IMR-90 (cell line): ENCODE measurements at places on chromosomes 2 and 18.

GRCh38 chr2:237920673-237921072 lies 46.1 kb upstream of the UBE2F start:
- peak; percentile 25 for DNase-seq

- no peak for DNase-seq
Observed at GRCh38 chr2:148978706-148979105, 59.8 kb upstream of the LYPD6B start.

DNA sequence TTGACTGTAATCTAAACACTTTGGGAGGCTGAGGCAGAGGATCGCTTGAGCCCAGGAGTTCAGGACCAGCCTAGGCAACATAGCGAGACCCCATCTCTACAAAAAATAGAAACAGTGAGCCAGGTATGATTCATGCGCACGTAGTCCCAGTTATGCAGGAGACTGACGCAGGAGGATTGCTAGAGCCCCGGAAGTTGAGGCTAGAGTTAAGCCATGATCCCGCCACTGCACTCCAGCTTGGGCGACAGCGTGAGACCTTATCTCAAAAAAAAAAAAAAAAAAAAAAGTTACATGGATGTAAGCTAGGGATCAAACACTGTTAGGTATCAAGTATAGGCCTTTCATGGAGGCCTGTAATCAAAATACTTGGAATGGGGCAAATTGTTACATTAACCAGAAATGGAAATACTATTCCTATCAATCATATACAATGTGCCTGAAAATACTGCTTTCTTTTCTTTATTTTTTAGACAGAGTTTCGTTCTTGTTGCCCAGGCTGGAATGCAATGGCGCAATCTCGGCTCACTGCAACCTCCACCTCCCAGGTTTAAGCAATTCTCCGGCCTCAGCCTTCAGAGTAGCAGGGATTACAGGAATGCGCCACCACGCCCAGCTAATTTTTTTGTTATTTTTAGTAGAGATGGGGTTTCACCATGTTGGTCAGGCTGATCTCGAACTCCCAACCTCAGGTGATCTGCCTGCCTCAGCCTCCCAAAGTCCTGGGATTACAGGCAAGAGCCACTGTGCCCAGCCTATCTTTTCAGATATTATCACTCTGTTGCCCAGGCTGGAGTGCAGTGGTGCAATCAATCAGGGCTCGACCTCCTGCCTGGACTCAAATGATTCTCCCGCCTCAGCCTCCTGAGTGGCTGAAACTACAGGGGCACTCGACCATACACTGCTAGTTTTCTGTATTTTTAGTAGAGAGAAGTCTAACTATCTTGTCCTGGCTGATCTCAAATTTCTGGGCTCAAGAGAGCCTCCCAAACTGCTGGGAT lies 27.2 kb downstream of the XPO1 start:
- DNase-seq, result no peak

DNA sequence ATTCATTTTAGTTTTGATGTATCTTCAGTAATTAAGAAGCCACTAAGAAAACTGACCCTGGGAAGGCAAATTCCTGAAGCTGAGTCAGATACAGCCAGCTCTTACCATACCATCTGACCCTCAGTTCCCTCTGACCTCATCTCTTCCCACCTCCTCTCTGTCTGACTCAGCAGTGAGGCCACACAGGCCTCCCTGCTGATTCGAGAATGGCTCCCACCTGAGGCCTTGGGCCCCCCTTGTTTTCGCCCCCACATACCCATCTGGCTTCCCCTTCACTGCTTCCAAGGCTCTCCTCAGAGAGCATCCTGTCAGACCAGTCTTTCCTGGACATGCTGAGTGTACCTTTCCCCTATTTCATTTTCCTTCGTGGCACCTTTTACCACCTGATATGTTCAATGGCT lies 71.0 kb upstream of the CYP1B1 start:
- DNase-seq, result peak; percentile 99

GRCh38 chr2:11899264-11899818 lies 152.9 kb downstream of the LPIN1 start:
- peak; percentile 63 for DNase-seq

DNA sequence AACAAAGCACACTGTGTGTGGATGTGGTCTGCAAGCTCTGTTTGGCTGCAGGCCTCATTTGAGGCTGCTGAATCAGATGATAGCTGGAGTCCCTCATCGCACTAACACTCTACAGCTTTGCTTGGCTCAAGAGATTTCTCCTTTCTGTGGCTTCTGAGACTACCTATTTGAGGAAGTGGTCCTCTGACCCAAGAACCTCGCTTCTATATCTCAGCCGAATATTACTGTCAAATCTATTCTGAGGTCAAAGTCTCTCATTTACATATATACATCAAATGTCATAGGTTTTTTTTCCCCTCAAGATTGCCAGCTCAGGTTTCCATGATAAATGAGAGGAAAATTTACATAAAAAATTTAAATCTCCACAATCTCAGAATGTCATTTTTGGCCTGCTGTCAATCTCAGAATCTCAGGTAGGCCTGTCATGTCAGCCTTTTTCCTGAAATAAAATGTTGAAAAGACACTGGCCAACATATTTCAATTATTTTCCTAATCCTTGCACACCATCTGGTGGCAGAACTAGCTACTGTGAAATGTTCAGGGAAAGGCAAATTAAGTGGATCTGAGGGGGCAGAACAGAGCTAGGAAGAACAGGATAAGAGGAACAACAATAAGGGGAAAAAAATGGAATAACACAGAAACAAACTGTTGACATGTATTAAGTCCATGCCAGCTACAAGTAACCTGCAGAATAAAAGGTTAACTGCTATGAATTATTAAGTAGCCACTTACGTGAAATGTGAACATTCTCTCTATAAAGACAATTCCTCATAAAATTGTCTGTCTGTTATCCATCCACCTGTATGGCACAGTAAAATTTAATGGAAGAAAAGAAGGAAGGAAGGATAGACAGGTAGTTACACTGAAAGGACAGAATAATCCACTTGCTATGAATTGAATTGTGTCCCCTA lies 39.3 kb downstream of the AP1S3 start:
- peak; percentile 59 for DNase-seq

DNA sequence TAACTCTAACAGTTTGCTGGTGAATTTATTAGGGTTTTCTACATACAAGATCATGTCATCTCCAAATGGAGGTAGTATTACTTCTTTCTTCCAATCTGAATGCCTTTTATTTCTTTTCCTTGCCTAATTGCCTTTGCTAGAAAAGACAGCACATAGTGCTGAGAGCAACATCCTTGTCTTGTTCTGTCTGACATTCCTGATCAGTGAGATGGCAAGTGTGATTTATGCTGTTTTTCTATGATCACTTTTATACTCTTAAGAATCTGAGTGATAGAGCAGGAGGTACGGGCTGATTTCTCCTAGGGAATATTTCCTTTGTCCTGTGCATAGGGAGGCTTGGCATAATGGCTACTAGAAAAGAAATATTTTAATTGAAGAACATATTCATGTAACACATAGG lies 17.3 kb downstream of the LYPD6B start:
- no peak for DNase-seq

DNA sequence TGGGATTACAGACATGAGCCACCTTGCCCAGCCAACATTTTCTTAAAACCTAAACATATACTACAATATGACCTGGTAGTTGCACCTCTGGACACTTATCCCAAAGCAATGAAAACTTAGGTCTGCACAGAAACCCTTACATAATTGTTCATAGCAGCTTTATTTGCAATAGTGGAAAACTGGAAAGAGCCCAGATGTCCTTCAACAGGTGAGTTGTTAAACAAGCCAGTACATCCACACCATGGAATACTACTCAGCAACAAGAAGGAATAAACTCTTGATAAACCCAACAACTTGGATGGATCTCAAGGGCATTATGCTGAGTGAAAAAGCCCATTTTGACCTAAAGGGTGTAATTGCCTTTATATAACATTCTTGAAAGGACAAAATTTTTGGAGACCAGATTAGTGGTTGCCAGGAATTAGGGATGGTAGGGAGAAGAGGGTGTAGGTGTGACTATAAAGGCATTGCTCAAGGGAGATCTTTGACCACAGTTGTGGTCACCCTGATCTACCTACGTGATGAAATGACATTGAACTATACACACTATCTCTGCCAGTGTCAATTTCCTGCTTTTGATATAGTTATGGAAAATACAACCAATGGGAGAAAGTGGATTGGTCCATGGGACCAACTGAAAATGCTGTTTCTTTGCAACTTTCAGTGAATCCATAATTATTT lies 11.9 kb upstream of the AMMECR1L start:
- no peak for DNase-seq

- DNase-seq, result peak; percentile 40
Observed at GRCh38 chr18:76467371-76468190, 27.5 kb downstream of the ZNF516 start.

DNA sequence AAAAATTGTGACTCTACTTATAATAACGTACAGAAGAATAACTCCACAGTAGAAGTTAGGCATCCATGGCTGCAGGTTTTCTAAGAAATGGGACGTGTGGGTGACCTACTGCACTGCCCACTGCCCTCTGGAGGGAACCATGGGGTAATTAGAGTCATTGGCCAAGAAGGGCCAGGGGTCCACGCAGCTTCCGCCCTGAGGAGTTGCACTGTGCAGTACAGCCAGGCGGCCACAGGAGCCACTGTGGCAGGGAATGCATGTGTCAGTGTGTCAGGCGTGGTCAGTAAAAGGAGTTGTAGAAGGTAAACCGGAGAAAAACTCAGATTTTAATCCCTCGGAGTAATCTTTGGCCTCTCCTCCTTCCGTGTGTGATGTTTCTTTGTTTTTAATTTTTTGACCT lies 24.8 kb downstream of the NCK2 start:
- no peak for DNase-seq

DNA sequence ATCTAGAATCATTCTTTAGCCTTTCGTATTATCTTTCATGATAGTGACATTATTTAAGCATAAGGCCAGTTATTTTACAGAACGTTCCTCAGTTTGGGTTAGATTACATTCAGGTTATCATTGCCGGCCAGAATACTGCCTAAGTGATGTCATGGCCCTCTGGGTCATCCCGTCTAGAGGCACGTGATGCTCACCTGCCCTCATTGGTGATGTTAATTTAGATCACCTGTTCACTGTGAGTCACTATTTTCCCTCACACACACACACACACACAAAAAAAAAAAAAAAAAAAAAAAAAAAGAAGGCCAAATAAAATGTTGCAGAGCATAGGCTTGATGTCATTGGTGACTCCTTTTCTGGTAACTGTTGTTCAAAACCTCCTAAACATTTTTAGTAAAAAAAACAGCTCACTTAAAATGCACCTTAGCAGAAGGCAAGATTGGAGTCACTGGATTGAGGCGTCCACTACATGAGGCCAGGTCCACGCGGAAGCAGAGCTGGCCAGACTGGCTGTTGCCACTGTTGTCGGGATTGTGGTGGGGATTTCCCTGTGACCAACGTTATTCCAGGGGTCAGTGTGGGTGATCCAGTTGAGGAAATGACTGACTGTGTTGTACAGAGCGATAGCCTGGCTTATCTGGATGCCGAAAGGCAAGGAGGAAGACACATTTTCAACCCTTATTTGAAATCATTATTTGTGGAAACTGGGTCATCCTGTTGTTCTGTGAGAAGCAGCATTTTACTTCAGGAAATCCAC lies 52.1 kb upstream of the CNGA3 start:
- no peak for DNase-seq

DNA sequence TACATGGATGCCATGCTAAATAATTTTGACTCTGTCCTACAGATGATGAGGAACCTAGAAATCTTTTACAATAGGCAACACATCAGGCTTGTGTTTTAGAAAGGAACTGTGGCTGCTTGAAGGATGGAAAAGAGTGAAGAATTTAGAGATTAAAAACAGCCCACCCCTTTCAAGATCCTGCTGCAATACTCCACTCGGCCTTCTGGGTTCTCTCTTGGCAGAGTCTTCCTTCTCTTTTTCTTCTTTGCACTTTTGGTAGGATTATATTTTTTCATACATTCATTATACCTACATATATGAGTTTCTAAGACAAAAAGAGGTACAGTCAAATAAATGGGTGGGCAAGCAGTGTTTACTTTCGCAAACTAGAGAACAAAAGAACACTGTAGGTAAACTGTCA lies 474.3 kb downstream of the ERBB4 start:
- no peak for DNase-seq

DNA sequence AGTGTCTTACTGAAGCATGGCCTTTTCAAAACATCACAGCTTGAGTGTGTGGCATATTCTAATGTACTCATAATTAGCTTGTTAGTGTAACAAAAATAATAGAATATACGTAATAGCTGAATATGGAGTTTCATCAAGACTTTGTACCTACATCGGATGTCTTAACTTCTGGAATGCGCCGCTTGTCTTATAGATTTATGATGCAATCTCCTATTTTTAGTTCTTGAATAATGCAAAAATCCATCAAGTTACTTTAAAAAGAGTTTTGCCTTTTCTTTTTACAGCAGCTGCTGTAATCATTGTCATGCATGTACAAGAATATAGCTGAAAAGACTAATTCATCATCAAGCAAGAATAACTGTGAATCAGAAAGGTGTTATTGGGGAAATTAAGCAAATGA lies 140.7 kb upstream of the SCN7A start:
- no peak for DNase-seq

- peak; percentile 60 for DNase-seq
Observed at GRCh38 chr2:145751629-145752028, 1231.7 kb upstream of the ZEB2 start.

- no peak for DNase-seq
Observed at GRCh38 chr18:79427368-79428225, 31.9 kb downstream of the NFATC1 start.

- no peak for DNase-seq
Observed at GRCh38 chr2:100563407-100564247, 834 bp downstream of the PDCL3 start.

- no peak for DNase-seq
Observed at GRCh38 chr2:43388371-43388770, 162.0 kb upstream of the ZFP36L2 start.

- DNase-seq, result no peak
Observed at GRCh38 chr18:46222710-46223360, 118.7 kb downstream of the HAUS1 start.

GRCh38 chr2:178108176-178108575 lies 4.1 kb upstream of the RBM45 start:
- no peak for DNase-seq

DNA sequence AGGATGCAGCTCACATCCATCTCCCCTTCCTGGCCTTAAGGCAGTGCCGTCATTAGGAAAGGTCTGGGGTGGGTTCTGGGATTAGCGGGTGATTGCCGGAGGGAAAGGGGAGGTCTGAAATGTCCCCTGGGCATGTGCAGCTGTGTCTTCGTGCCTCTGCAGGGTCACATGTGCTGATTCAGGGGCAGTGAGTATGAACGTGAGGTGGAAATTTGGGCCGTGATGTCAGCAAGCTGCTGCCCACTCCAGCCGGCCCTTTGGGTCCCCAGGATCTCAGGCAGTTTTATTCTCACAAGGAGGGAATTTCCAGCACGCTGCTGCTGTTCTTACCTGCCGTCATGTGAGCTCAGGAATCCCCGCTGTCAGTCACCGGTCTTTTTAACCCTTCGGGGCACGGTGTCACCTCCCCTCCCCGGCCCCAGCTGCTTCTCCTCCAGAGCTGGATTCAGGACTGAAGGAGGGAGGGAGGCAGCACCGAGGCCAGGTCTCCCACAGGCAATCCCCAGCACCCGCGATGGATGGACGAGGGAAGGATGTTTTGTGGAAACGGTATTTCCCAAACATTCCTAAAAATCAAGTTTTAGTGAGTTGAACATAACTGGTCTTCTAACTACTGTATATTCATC lies 23.5 kb downstream of the GPR35 start:
- DNase-seq, result no peak

GRCh38 chr18:79989195-79989497 lies 783 bp upstream of the TXNL4A start:
- DNase-seq, result no peak
